ENCODE measurements at places on chromosomes 1 and 21. TPM values are rescaled to one million over a fixed set of nuclear protein-coding genes. Genes with fewer than 3 reads are reported as not detected.

The ELOA gene
- 27.8 TPM for total RNA-seq

The FCGR1A gene
- not detected for total RNA-seq

The FCN3 gene
- total RNA-seq: not detected

The FCRL4 gene
- not detected for total RNA-seq

The CFAP57 gene
- total RNA-seq: 0.33 TPM

The SEMA4A gene
- total RNA-seq: 0.40 TPM

The FAM167B gene
- 0.45 TPM for total RNA-seq

The KDF1 gene
- total RNA-seq: 0.21 TPM

The C1orf87 gene
- total RNA-seq: not detected

All from A549 treated with Hydrocortisone at 1 μM for 4 hours (cell line).